ENCODE measurements at places on chromosomes 4 and X.

GRCh38 chrX:150348365-150348764 lies 14.8 kb upstream of the MAMLD1 start:
- no peak for DNase-seq

- no peak for DNase-seq
These were observed 30.5 kb upstream of the BLTP1 start for GRCh38 chr4:122121593-122121992.

GRCh38 chr4:121958777-121959176 lies 6.9 kb upstream of the TRPC3 start:
- DNase-seq = no peak

DNA sequence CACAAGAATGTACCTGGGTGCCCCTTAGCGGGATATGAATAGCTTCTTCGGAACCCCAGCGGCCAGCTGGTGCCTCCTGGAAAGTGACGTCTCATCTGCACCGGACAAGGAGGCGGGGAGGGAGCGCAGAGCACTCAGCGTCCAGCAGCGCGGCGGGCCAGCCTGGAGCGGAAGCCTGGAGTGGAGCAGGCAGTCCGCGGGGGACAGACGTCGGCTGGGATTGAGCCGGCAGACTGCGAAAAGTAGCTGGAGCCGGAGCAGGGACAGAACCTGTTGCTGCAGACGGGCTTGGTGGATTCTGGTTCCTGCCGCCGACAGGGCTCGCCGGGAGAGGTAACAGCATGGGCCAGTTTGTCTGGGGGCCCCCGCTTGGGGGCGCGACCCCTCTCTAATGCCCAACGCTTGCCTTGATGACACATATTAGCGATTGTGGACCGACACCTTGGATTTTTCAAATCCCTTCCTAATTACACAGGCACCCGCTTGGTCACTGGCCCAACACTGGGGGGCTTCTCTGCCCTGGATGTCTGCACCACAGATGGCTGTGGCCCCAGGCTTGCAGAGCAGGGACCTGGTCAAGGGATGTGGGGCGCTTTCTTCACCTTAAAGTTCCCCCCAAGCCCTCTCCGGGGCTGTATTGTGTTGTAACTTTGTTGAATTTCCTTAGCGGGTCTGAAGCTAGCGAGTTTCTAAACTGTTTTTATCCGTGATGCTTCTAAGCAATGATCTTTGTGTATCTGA lies at the start of gene NPFFR2:
NPFFR2 (plus strand) TSS at position 133 of the 741 bp plus-strand sequence. CDS start 96,592 bp downstream, outside the sequence.
- no peak for DNase-seq

GRCh38 chr4:26356081-26356501 lies 35.3 kb downstream of the RBPJ start:
- DNase-seq = no peak

- no peak for DNase-seq
These were observed 337.6 kb upstream of the NR3C2 start for GRCh38 chr4:148779771-148780170.

- no peak for DNase-seq
These were observed 67.4 kb downstream of the RNF150 start for GRCh38 chr4:141065872-141066271.

DNA sequence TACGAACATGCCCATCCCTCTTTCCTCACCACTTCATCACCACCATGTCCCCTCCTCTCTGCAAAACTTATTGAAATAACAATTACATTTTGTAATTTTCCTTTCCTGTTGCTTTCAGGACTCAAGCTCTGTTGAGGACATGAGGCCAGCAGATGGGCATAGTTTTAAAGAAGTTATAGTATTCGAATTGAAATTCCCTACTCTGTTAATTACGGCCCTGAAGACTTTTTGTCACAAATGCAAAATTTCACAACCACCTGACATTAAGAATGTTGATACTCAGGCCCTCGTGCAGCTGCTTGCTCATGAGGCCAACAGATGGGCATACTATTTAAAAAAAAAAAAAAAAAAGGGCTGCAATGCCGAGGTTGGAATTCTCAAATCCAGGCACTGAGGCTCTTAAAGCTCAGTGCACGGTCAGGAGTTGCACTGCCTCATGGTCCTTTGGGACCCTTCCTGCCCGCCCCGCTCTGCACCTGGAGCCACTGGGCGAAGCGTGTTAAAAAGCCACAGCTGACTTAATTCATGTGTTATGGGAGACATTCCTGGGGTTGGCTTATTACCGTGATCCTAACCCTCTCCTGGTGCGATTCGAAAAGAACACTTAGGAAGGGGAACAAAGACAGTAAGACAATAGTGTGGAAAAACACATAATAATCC lies 34.2 kb upstream of the FAT1 start:
- DNase-seq = no peak
